ENCODE measurements at places on chromosomes 3 and 15.

GRCh38 chr3:183554377-183554776 is 1.1 kb downstream of the KLHL6 start:
- no peak for DNase-seq

- no peak for DNase-seq
Observed at GRCh38 chr15:55282284-55282833, 7.3 kb downstream of the RAB27A start.

DNA sequence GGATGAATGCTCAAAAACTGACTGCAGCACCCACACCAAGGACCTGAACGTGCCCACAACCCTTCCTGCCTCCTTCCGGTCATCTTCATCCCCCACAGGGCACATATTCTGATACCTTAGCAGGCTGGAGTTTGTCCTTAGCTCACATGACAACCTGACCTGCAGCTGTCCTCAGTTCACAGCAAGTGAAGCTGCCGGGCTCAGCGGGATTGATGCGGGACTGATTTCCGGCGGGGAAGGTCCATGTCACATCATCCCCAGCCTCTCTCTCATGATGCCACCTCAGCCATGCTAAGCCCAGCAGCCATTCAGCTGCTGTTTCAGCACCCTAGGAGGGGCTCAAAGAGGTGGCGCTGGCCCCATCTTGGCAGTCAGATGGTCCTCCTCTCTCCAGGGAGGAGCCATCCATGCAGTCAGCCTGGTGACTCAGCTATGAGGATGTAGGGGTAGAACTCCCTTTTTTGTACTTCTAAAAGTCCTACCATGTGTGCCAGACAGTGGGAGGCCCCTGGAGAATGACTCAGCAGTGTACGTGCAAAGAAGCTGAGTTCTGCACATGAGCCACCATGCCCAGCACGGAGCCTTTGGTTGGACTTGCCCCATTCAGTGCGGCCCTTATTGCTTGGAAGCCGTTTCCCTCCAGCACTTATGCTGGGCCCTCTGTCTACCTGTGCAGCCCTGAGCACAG is 9.5 kb downstream of the CA12 start:
- no peak for DNase-seq

- no peak for DNase-seq
Observed at GRCh38 chr3:152331998-152332397, 63.3 kb downstream of the MBNL1 start.

GRCh38 chr15:86849558-86850285 is 770.1 kb downstream of the AGBL1 start:
- no peak for DNase-seq

GRCh38 chr3:155675094-155675493 is 69.8 kb downstream of the PLCH1 start:
- DNase-seq, result no peak

- no peak for DNase-seq
Observed at GRCh38 chr3:10379961-10380360, 59.0 kb upstream of the SEC13 start.

- no peak for DNase-seq
Observed at GRCh38 chr15:40043927-40044716, 5.1 kb upstream of the SRP14 start.

DNA sequence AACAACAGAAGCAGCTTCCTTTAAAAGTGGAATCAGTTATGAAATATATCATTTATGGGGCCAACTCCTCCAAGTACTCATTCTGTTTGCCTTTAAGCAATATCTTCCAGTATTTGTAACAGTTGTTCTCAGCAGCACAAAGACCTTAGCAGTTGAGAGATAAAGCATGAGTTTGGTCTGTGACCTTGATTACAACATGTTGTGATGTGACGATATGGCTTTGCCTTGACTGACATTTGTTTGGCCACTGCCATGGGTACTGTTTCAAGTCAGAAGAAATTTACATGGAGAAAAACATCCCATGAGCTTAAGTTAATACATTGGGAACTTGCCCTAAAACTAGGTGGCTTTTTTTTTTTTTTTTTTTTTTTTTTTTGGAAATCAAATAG is 175.1 kb upstream of the KBTBD8 start:
- DNase-seq, result no peak
